ENCODE measurements at places on chromosomes 2 and 18.
A peak's percentile ranks its signal among the peaks of the same experiment; 100 is the strongest.

DNA sequence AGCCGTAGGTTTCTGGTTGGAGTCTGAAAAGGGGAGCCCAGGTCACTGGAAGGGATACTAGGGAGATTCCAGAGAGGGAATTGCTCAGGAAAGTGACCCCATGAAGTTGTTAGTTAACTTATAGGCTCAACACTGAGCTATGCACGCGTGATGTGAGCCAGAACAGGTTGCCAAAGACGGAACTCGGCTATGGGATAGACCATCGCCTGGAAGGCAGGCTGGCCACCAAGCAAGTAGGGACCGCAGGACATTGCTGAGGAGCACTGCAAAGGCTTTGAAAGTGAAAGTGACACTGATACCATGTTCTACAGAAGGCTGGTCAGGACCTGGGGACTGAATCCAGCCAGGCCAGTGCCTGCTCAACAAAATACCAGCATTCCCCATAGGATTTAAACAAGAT is 7.3 kb downstream of the FARP2 start:
- H3K27ac ChIP-seq, result peak overlapping the region; percentile 3
- no peaks in the 10 kb centered on the region for H3K36me3 ChIP-seq

- H3K27me3 ChIP-seq, result no peaks in the 10 kb centered on the region
- H3K36me3 ChIP-seq, result no peaks in the 10 kb centered on the region
- H3K27ac ChIP-seq, result no peak overlapping the region
- no peak overlapping the region for H3K4me3 ChIP-seq
Observed at GRCh38 chr2:37307500-37307899, 17.1 kb downstream of the PRKD3 start.

DNA sequence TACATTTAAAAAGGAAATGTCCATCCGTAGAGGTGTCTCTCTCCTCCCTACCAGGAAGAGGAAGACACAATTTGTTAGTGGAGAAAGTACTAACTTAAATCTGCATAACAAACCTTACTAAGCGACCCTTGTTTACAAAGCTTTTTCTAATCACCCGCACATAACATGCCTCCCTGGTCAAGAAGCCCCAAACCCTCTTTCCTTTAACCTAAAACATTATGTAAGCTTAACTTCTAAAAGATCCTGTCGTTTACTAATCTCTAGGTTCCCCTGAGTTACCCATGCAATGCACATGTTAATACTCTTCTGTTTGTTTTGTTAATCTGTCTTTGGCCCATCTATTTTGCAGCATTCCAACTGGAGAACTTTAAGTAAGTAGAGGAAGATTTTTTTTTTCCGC is 630.3 kb upstream of the NRXN1 start:
- H3K27ac ChIP-seq, result no peak overlapping the region
- H3K27me3 ChIP-seq, result no peaks in the 10 kb centered on the region
- no peak overlapping the region for H3K4me3 ChIP-seq
- no peaks in the 10 kb centered on the region for H3K36me3 ChIP-seq
- no peaks in the 10 kb centered on the region for H3K4me1 ChIP-seq
- DNase-seq, result no peak

DNA sequence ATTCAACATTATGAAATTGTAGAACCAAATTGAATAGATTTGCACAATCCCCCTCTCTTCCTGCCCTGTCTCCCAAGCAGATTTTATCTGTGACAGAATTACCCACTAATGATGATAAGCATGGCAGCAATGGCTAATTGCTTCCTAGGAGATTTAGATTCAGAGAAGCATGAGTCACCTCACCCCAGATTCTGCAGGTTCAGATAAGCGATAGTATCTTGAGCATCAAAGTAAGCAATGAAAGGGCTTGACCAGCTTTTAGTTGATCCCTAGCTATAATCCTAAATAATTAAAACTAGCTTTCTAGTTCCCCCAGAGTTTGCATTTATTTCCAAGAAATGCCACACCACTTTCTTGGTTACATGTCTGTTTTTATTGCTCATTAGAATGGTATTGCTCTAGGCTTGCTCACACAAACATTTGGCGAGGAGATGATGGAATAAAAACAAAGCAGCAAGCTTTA is 204.3 kb downstream of the GULP1 start:
- H3K36me3 ChIP-seq, result peaks cover 17% of the 10 kb centered on the region
- DNase-seq, result no peak
- H3K4me3 ChIP-seq, result no peak overlapping the region
- no peak overlapping the region for H3K27ac ChIP-seq
- no peaks in the 10 kb centered on the region for H3K4me1 ChIP-seq

DNA sequence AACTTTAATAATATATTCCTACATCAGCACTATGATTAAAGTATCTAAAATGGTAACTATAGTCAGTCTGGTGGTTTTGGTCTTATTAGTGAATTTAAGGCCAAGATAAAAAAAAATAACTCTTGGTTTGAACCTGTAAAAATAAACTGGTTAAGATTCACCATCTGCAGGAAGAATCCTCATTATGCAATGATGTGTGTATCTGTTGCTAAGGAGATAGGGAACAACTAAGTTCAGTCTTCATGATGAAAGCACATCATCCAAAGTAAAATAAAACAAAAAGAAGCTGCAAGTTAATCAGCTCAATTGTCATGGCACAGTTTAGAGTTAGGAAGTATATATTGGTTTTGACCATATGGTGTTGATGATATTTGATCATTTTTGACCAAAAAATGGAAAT is 466.0 kb downstream of the NYAP2 start:
- H3K27me3 ChIP-seq, result no peaks in the 10 kb centered on the region
- H3K4me1 ChIP-seq, result no peaks in the 10 kb centered on the region
- no peaks in the 10 kb centered on the region for H3K36me3 ChIP-seq
- H3K4me3 ChIP-seq, result no peak overlapping the region

- H3K36me3 ChIP-seq, result no peaks in the 10 kb centered on the region
- H3K27me3 ChIP-seq, result no peaks in the 10 kb centered on the region
- H3K4me3 ChIP-seq, result no peak overlapping the region
Observed at GRCh38 chr2:128406736-128407554, 88.3 kb upstream of the HS6ST1 start.

GRCh38 chr2:231413456-231413855 is 17.9 kb downstream of the B3GNT7 start:
- peaks cover 2% of the 10 kb centered on the region for H3K4me1 ChIP-seq
- no peak overlapping the region for H3K27ac ChIP-seq
- H3K27me3 ChIP-seq, result no peaks in the 10 kb centered on the region

- no peak overlapping the region for H3K27ac ChIP-seq
- H3K4me1 ChIP-seq, result no peaks in the 10 kb centered on the region
- H3K27me3 ChIP-seq, result no peaks in the 10 kb centered on the region
- H3K4me3 ChIP-seq, result no peak overlapping the region
Observed at GRCh38 chr18:75268364-75268646, 57.7 kb downstream of the TSHZ1 start.

DNA sequence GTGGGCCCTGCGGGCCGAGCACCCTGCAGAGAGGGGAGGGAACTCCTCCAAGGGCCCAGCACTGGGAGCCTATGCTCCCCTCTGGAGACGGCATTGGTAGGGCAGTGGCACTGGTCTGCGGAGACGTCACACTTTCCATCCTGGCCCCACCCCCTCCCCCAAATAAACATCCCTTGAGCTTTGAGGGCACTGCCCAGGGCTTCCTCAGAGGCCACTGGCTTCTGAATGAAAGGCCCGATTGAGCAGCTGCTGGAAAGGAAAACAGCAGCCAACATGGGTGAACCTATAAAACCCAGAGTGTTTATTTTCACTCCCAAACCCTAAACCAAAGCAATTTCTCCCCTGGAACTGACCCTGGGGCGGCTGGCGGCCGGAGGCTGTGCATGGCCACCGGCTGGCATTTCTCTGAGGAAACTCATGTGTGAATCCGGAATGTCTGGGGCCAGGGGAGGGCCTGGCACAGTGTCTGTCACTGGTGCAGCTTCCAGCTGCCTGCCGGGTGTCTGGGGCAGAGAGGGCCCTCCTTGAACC is 138.9 kb downstream of the DYSF start:
- DNase-seq, result no peak
- H3K4me1 ChIP-seq, result peaks cover 29% of the 10 kb centered on the region
- H3K4me3 ChIP-seq, result no peak overlapping the region
- no peaks in the 10 kb centered on the region for H3K36me3 ChIP-seq
- no peak overlapping the region for H3K27ac ChIP-seq

DNA sequence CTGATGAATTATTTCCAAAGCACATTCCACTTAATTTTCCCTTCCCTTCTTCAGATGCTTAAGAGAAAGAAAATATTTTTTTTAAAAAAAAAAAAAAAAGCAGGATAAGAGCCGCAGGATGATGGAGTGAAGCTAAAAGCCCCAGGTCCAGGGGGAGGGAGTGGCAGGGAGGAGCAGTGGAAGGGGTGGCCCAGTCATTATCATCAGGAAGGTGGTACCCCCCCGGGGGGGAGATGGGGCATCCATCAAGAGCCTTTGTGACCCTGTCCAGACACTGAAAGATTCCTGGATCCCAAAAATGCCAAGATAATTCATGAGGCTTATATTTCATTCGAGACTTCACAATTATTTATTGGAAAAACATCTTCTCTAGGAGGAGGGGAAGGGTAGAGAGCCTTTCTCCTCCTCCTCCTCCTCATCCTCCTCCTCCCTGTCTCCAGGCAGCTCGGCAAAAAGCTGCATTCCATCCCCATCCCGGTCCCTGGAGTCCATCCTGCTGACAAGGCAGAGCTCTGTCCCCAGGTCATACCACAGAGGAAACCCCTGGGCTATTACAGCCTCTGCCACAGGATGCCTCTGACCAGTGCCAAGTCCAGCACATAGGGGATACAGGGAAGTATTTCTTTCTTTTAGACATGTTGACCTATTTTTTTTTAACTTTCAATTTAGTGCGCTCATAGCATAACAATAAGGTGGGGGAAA is 125.3 kb downstream of the TWIST2 start:
- H3K36me3 ChIP-seq, result no peaks in the 10 kb centered on the region
- DNase-seq, result no peak
- peaks cover 5% of the 10 kb centered on the region for H3K4me1 ChIP-seq
- no peak overlapping the region for H3K4me3 ChIP-seq
- no peak overlapping the region for H3K27ac ChIP-seq

GRCh38 chr2:88656690-88657089 is 29.4 kb upstream of the EIF2AK3 start:
- no peaks in the 10 kb centered on the region for H3K27me3 ChIP-seq
- DNase-seq, result no peak
- H3K27ac ChIP-seq, result no peak overlapping the region
- H3K36me3 ChIP-seq, result no peaks in the 10 kb centered on the region
- H3K4me3 ChIP-seq, result no peak overlapping the region

- peaks cover 26% of the 10 kb centered on the region for H3K27me3 ChIP-seq
- H3K36me3 ChIP-seq, result no peaks in the 10 kb centered on the region
- DNase-seq, result no peak
- no peak overlapping the region for H3K4me3 ChIP-seq
- no peaks in the 10 kb centered on the region for H3K4me1 ChIP-seq
- no peak overlapping the region for H3K27ac ChIP-seq
Observed at GRCh38 chr2:20438334-20439192, 8.3 kb upstream of the RHOB start.

- H3K4me3 ChIP-seq, result peak overlapping the region; percentile 76
- H3K27me3 ChIP-seq, result peaks cover 26% of the 10 kb centered on the region
- H3K36me3 ChIP-seq, result no peaks in the 10 kb centered on the region
Observed at GRCh38 chr2:152099367-152100050, 665 bp upstream of the CACNB4 start.

DNA sequence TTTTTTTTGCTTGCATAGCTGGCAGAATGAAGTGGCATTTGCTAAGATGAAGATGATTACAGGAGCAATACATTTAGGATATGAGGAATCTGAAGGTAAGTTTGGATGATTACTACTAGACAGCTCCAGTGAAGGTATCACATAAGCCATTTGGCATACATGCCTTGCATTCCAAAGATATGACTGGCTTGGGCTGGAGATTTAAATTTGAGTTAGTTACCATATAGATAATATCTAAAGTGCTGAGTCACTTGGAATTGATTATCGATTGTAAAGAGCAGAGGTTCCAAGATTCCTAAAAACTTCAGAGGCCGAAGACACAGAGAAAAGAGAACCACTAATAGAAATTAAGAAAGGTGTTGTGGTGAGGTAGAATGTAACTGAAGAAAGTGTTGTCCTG is 1026.4 kb downstream of the DSC3 start:
- no peaks in the 10 kb centered on the region for H3K4me1 ChIP-seq
- H3K27ac ChIP-seq, result no peak overlapping the region
- no peak for DNase-seq
- no peak overlapping the region for H3K4me3 ChIP-seq
- H3K27me3 ChIP-seq, result no peaks in the 10 kb centered on the region

DNA sequence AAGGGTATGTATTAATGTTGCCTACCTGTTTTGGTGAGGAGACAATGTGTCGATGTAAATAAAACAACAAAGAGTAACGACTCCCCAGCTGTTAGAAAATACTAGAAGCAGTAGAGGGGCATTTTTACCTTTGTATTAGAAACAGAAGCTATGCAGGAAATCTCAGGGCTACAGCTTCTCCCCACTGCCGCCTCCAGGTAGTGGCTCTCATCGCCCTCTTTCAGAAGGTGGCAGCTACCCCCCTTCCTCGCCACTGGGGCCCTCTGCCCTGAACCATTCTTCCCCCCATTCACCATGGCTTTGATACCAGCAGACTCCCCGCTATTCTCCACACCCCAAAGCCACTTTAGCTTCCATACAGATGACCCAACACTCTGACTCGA is 6.7 kb downstream of the PLA2R1 start:
- H3K27me3 ChIP-seq, result no peaks in the 10 kb centered on the region
- no peak for DNase-seq
- no peaks in the 10 kb centered on the region for H3K36me3 ChIP-seq
- peaks cover 5% of the 10 kb centered on the region for H3K4me1 ChIP-seq

DNA sequence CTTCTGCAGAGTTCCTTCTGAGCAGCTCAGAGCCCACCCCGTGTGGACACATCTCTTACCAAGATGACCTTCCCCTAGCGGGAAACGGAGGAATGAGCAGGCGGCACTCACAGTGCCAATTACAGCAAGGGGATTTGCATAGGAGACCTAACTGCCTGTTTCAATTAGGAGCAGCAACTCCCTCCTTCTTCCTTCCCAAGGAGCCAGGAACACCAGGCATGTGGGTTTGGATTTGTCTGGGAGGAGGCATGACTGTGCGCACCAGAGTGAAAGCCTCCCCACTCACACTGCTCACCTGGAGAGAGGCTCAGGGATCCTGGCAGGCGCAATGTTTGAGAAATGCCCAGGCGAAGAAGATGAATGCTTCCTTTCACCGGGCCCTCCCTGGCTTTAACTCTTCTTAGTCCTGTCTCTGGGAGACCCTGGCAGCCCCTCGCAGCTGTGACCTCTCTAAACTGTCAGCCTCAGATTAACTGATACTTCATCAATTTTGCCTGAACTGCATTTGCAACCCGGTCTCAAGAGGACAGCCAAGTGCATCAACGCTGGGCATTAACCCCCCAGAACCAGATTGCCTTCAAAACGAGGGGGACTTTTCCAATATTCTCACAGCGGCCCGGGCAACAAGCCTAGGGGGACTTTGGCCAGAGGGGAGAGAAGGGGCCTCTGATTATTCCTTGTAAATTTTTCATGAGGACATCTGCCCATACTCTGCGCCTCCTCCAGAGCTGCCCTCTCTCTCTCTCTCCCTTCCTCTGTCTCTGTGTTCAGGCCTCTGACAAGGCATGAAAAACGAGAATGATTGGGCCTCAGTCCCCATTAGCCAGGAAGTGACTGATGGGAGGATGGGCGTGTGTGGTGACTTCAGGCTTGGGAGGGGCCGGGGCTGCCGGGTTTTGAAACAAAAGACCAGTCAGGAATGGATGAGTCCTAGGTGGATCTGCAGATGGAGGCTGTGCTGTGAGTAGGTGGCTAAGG is 93.8 kb downstream of the CMPK2 start:
- peak; percentile 17 for DNase-seq
- H3K4me3 ChIP-seq, result no peak overlapping the region

Data from neuronal stem cell (in vitro differentiated cells).